ENCODE measurements at places on chromosomes 12 and 14.

DNA sequence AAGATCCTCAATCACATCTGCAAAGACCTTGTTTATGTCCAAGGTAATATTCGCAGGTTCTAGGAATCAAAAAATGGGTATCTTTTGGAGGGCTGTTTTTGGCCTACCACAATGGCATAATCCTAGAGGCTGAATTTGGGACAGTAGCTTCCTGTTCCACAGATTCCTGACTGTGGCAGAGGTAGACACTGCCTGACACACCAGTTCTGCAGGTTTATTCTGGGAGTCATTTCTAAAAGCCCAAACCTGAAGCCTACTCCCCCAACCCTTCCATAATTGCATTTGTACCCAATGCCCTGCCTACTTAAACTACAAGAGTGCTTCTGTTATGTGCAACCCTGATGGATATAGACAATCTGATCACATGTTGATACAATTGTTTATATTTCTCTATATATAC lies 378.9 kb downstream of the PCNX1 start:
- no peak for DNase-seq

DNA sequence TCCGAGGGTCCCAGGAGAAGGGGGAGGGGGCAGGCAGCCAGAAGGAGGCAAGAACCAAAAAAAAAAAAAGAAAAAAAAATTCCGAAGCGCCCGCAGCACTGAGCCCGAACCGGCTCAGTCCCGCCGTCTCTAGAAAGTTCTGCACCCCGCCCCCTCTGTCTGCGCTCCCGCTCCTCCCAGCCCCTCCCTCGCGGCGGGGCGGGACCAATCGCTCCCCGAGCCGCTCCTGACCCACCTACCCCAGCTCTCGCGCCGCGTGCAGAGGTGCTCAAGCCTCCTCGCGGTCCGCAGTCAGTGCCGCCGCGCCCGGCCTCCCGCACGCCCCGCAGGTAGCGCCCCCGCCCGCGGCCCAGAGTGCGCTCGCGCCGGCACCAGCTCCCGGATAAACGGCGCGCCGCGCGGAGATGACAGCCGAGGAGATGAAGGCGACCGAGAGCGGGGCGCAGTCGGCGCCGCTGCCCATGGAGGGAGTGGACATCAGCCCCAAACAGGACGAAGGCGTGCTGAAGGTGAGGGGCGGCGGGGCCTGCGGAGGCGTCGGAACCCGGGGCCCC lies at the start of gene FKBP4:
TSS of gene FKBP4 (plus strand) at position 235 of the 554 bp plus-strand sequence. CDS start at position 405, 170 bp downstream.
- DNase-seq, result peak; percentile 94

DNA sequence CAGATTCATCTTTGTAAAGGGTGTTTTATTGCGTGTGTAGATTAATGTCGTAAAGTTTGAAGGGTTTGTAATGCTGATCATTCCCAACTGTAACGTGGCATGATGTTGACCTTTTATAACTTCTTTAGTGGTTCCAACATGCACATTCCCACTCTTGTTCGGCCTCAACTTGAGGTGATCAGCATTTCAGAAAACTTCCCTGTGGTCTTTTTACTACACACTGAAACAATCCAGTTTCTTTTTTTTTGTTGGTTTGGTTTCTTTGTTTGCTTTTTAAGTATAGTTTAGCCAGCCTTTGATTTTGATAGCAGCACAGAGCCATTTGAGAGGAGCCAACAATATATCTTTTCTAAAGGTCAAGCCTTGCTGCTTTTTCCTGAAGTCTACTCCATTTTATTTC lies 22.8 kb downstream of the UTP20 start:
- no peak for DNase-seq

DNA sequence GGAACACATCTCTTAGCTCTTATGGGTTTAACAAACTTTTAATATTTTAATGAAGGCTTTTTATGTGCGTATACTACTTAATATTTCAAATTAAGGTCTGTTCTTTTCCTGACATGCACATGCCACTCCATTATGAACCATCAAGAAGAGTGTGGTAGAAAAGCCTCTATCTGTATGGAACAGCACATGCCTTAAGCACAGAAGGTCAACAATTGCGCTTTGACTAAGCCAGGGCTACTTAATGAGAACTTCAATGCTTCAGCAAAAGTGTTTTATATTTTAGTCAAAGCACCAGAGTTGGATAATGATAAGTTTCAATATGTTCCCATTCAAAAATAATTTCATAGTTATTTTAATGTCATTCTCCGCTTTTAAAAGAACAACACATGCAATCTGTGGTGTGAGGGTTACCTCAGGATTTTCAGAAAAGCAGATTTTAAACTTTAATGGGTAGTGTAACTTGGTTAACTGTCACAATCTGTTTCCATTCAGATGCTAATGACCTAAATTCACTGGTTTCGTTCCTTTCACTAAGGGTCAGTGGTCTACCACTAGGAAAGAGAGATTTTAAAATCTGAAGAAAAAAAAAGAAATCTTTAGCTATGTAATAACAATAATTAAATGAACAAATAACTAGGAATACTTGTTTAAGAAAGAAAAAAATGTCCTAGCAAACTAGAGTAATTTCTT lies 193.4 kb upstream of the NOVA1 start:
- no peak for DNase-seq

All from RWPE1 (cell line).